Immature natural killer cell (primary cell): ENCODE measurements at places on chromosomes 6 and 20.

DNA sequence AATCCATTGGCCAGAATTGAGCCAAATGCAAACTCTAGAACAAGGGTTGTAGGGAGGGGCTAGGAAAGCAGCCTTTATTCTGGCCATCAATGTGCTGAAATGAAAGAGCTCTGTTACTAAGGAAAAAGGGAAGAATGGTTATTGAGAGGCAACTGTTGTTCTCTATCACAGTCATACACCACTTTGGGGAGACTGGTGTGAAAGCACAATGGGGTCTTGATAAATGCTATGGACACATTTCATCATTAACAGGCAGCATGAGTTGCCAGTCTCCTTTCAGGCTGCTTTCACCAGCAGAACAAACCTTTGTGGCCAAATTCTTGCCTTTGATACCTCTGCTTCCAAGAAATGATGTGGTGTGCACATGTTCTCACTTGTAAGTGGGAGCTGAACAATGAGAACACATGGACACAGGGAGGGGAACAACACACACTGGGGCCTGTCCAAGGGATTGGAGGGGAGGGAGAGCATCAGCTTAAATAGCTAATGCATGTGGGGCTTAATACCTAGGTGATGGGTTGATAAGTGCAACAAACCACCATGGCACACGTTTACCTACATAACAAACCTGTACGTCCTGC is 86.2 kb downstream of the CDS2 start:
- DNase-seq = no peak

DNA sequence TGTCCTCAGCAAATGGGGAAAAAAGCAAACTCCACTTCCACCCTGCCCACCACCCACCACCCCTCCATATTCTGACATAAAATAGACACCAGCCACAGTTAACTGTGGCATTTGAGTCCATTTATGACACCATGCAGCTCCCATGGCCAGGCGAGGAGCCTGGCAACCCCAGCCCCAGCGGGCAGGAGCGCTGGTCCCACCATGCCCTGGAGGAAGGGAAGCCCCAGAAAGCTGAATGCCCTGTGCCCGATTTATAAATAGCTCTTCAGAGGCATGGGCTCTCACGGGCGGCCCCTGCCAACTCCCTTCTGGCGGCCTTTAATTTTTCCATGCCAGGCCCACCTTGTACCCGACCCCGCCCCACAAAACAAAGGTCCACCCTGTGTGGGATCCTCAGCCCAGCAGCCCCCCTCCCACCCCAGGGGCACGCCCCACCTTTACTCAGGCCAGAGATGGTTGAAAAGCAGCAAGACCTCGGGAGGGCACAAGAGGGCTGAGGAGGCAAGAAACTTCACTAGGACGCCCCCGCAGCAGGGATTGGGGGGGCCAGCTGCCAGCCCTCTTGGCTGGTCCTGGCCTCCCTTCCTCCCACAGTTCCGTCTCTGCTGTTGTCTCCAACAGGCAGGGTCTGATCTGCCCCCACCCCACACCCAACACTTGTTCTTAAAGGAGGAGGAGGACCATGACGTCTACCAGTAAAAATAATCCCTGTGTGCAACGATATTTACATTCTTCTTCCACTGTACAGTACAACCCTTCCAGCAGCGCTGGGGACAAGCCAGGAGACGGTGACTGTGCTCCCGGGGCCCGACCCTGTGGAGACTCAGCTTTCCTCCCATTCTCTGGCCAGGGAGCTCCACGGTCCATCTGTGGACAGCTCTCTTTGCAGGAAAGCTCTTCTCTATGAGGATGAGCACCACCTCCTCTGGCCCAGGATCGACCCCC is 115.6 kb upstream of the CDYL start:
- no peak for DNase-seq

DNA sequence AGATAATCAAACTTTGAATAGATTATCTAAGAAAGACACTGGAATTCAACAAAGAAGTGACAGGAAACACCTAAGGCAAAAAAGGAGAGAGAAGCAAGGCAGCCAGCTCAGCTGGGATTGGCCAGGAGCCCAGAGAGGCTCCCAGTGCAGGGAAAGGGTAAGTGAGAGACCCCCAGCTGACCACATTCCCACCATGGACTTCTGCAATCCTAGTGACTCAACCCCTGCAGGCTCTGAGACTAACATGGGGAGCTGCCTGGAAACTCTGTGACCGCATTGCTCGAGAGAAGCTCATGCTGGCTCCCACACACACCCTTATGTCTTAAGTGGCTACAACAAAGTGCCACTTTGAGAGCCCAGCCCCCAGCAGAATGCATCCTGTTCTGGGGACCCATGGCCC is 215.1 kb downstream of the PACRG start:
- DNase-seq = no peak

GRCh38 chr6:15974817-15975216 is 154.1 kb upstream of the MYLIP start:
- no peak for DNase-seq

DNA sequence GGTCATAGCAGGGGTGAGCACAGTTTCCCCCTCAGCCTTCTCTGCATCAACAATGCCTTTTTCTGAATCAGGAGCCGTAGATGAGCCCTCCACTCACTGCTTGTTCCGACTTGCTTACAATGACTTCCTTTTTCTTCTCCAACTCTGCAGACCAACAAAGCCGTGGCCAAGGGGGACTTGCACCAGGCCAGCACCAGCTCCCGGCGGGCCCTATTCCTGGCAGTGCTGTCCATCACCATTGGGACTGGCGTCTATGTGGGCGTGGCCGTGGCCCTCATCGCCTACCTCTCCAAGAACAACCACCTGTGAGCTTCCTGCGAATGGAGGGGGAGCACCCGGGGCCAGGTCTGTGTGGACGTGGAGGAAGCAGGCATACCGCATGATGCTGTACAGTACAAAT is 195.8 kb downstream of the SYNDIG1 start:
- no peak for DNase-seq

DNA sequence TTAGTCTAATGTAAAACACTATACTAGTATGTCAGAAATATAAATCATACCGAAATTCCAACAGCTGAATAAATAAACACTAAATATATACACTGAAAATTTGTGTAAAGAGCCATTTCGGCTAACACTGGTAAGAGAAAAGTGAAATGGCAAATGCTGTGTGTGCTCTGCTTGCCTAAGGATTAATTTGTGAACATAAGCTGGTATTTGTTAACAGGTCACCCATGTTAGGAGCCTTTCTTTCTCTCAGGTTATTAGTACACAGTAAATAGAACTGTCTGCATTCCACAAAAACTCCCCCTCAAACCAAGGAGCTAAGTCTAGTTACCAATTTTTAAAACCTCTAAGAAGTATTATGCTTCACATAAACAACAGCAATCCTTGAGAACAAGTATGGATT is 27.0 kb downstream of the ELOVL5 start:
- DNase-seq = no peak

GRCh38 chr6:166262743-166263515 is 45.3 kb downstream of the PRR18 start:
- DNase-seq = no peak
